ENCODE measurements at places on chromosomes 16 and 17. TPM values are rescaled to one million over a fixed set of nuclear protein-coding genes. Genes with fewer than 3 reads are reported as not detected.

Gene HS3ST2
- total RNA-seq: 32.5 TPM

DNA sequence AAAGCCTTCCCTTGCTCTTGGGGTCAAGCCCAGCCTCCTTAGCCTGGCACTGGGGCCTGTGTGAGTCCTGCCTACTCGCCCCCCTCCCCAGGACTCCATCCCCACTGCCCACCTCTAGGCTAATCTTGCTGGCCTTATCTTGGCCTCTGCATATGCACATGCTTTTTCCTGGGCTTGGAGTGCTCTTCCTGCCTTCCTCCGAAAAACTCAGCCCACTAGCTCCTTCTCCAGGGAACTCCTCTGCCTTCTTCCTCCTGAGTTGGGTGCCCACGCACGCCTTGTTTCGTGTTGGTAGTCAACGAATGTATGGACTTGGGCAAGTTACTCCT lies 16.5 kb downstream of the TBX2 start:
- DNase-seq: no peak

Gene RPRML
- total RNA-seq: 4.5 TPM

GRCh38 chr17:82782657-82783207 lies 30.9 kb downstream of the TBCD start:
- no peak for DNase-seq

DNA sequence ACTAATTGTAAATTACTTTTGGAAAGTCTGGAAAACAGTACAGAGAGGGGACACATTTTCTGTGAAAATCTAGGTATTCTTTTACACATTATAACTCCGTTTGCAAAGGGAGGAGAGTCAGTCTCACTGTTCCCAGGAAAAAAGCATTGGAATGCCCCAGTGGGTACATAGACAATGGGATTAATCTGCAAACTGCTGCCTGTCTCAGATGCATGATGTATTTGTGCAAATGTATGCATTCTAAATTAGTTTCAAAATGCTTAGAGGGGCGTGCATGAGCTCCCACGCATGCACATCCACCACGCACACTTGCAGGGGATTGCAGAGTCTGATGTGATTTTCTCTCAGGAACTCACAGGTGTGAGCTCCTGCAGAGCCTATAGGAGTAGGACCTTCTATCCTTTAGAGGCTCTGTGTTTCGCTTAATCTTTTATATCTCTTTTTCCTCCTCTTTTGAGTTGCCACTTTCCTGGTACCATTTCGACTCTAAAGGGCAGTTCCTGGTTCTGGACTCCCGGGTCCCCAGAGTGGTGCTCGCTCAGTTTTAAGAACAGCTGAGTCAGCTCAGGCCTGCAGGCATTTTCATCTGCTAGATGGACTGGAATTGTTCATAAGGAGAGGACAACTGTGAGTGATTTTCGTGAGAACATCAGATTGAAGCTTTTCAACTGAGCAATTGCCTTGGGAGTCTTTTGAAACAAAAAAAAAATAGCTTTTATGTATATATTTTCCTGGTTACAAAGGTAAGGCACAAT lies 1.1 kb downstream of the BCO1 start:
- DNase-seq: no peak

Gene NPIPB6
- total RNA-seq: 3.1 TPM

DNA sequence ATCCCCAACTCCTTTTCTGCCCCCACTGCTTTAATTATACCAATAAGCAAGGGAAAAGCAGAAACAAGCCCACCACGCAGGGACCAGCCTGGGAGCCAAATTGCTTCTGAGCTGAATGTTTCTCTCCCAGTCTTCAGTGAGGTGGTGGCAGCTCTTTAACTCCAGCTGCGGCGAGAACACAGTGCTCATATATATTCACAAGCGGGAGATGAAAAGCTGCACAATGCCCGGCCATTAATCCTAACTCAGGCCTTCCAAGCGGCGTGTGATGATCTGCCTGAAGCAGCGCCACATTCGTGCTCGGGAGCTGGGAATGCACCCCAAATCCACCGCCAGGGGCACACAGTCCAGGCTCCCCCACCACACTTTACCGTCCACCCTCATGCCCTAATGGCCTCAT lies 203.7 kb upstream of the SDK2 start:
- DNase-seq: no peak

Gene CD300H
- total RNA-seq: not detected

Gene GP2
- total RNA-seq: not detected

Measured in glutamatergic neuron (in vitro differentiated cells).